Lung microvascular endothelial cell (primary cell): ENCODE measurements at places on chromosomes 5 and 9. TPM values are rescaled to one million over a fixed set of nuclear protein-coding genes. Genes with fewer than 3 reads are reported as not detected.

The DRD1 gene
- total RNA-seq: not detected in 2 replicates

The IL9 gene
- not detected in 2 replicates for total RNA-seq

The SPINK13 gene
- total RNA-seq: not detected in 2 replicates

The CARTPT gene
- not detected in 2 replicates for total RNA-seq

The SMIM33 gene
- under 0.01 TPM in 1 of 2 replicates, not detected in the other for total RNA-seq

The POLE3 gene
- 33.9 and 34.0 TPM in 2 replicates for total RNA-seq

The BHMT gene
- total RNA-seq: not detected in 2 replicates

The SPATA31E1 gene
- total RNA-seq: not detected in 2 replicates

The RECK gene
- 17.2 and 25.0 TPM in 2 replicates for total RNA-seq

The SEMA5A gene
- total RNA-seq: under 0.01 and 0.44 TPM in 2 replicates

The SAPCD2 gene
- total RNA-seq: 1.4 and 5.9 TPM in 2 replicates

The SLCO6A1 gene
- total RNA-seq: not detected in 2 replicates

The ANKRD55 gene
- 1.2 and 3.9 TPM in 2 replicates for total RNA-seq

The MYOZ3 gene
- total RNA-seq: 0.22 and 0.40 TPM in 2 replicates

The GADD45G gene
- total RNA-seq: under 0.01 TPM in 1 of 2 replicates, not detected in the other

The PBX3 gene
- 4.0 and 5.4 TPM in 2 replicates for total RNA-seq

The GPBP1 gene
- 35.5 and 50.4 TPM in 2 replicates for total RNA-seq

The ZNF189 gene
- 17.5 and 18.1 TPM in 2 replicates for total RNA-seq

The FCN2 gene
- total RNA-seq: not detected in 2 replicates

The PCDHGA5 gene
- total RNA-seq: 0.44 and 0.60 TPM in 2 replicates

The DPYSL3 gene
- total RNA-seq: 11.3 and 35.1 TPM in 2 replicates

The GDNF gene
- total RNA-seq: not detected in 2 replicates

The TAL2 gene
- total RNA-seq: not detected in 2 replicates

The CCDC187 gene
- total RNA-seq: not detected in 2 replicates

The SLC4A9 gene
- total RNA-seq: under 0.01 TPM in 1 of 2 replicates, not detected in the other

The PCDHB13 gene
- total RNA-seq: 0.87 and 2.6 TPM in 2 replicates
